Neuronal stem cell (in vitro differentiated cells): ENCODE measurements at places on chromosomes 6 and 20.

GRCh38 chr6:148963738-148964137 is 216.9 kb downstream of the UST start:
- DNase-seq = no peak

GRCh38 chr6:95294043-95294442 is 283.3 kb upstream of the MANEA start:
- no peak for DNase-seq

GRCh38 chr6:141041596-141042087 is 1091.1 kb upstream of the GJE1 start:
- no peak for DNase-seq

DNA sequence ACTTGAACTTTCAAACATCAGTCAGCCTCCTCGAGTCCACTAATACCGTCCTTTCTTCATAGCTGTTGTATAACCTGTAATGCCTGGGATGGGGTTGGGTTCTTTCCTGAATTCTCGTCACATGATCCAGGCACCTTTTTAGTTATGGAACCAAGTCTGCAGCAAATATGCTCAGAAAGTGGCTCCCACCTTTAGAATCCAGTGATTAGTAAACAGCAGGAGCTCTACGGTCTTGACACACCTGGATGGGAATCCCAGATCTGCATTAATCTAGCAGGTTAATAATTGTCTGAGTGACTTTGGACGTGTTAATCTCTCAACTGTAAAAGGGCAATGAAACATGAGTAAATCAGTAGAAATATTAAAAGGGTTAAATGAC is 729 bp upstream of the ZHX3 start:
- DNase-seq = no peak

DNA sequence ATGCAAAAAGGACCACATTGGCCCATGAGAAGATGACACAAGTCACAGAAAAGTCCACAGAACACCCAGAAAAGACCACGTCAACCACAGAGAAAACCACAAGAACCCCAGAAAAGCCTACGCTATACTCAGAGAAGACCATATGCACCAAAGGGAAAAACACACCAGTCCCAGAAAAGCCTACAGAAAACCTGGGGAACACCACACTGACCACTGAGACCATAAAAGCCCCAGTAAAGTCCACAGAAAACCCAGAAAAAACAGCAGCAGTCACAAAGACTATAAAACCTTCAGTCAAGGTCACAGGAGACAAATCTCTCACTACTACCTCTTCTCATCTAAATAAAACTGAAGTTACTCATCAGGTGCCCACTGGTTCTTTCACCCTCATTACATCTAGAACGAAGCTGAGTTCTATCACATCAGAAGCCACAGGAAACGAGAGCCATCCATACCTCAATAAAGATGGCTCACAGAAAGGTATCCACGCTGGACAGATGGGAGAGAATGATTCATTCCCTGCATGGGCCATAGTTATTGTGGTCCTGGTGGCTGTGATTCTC is 11.2 kb downstream of the MUCL3 start:
- no peak for DNase-seq

DNA sequence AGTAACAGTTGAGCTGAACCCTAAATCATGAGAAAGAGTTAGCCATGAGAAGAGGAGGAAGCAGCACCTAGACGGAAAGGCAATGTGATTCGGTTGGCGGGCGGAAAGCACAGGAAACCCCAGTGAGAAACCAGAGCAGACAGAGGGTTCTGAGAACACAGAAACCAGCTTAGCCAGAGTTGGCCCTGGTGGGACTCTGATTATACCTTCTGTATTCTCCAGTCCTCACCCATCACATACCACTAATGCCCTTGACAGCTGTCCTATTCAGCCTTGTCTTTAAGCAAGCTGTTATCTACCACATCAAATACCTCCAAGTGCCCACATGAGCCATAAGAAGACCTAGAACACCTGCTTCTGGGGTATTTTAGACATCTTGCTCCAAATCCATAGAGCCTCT is 58.9 kb upstream of the LRRC1 start:
- no peak for DNase-seq

DNA sequence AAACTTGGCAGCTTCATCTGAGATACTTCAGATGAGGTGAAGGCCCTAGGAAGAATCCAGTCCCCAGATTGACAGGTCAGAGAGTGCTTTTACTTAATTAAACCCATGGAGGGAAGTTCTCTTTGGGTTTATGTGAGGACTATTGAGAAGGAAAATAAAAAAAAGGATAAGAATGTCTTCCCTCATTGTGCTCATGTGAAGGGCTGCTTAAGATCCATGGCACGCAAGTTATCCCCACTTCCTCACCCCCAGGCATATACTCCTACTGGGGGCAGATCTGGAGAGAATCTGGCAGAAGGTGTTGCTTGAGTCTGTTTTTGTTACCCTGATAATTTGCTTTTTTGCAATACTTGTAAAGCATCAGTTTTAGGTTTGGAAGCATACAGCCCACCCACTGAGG is 322.9 kb upstream of the TFAP2D start:
- no peak for DNase-seq

DNA sequence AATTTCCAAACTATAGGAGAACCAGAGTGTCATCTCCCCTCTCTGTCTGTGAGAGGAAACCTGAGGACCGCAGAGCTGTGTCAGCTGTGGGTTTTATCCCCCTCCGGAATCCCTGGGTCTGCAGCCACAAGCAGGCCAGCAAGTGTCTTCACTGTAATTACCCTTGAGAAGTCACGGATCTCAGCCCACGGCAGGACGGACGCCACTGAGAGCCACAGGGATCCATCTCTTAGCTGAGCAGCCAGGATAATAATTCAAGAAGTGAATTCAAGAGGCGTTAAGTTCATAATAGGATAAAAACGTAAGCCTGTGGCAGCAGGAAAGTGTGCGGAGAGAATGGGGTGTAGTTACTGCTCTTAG is 37.0 kb downstream of the DLL1 start:
- no peak for DNase-seq

DNA sequence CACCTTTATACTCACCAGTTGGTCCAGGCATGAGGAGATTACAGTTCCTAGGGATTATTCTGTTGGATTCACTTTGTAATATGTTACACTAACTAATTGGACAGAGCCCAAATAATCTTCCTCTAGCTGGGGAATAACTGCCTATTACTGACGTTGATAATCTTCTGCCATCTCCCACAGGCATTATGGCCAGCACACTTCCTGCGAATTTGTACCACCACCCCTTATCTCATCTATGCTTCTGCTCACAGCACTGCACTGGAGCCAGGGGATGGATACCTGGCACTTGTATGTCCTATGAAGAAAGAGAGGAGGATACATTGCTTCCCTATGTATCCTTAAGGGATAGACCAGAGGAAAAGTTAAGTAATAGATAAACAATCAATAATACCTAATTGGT is 494.8 kb upstream of the MAN1A1 start:
- DNase-seq = no peak

GRCh38 chr6:15293674-15294073 is 47.8 kb downstream of the JARID2 start:
- DNase-seq = no peak

DNA sequence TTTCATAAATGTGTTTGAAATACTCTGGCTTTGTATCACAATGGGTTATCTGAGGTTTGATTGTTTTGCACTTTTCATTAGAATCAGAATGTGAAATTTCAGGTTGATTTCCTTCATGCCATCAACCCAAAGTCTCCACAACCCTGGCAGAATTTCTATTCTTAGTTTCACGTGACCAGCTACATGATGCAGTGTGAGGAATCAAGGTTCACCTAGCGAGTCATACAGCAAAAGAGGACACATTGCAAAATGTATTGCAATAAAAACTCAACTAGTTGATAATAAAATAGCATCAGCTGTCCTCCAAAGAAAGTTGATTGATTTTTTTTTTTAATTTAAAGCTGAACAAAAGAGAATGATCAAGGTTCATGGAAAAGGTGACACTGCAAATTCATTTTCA is 2.2 kb downstream of the HAO1 start:
- no peak for DNase-seq

DNA sequence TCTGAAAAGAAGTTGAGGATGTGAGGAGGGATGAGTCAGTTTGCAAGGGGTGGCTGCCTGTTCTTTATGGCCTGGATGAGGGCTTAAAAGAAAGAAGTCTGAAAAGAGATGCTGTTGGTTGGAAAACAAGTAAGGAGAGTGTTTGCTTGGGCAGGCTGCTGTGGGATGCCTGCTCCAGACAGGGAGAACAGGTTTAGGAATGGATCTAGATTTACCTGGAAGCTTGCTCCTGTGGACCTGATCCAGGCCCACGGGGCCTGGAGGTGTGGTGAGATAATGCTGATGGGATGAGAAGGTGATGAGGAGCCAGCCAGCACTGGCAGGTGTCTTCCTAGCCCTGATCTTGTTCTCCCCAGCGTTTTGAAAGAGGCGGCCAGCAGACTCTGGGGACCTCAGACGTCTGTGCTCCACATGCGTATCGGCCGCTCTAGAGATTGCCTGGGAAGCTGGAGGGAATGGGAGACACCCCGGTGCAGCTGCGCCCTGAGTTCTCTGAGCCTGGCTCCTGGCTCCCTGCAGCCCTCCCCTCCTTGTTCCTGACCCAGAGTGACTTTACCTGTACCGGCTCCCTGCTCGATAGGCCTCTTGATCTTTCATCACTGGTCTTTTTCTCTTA is 331.3 kb downstream of the ZFAND3 start:
- no peak for DNase-seq

DNA sequence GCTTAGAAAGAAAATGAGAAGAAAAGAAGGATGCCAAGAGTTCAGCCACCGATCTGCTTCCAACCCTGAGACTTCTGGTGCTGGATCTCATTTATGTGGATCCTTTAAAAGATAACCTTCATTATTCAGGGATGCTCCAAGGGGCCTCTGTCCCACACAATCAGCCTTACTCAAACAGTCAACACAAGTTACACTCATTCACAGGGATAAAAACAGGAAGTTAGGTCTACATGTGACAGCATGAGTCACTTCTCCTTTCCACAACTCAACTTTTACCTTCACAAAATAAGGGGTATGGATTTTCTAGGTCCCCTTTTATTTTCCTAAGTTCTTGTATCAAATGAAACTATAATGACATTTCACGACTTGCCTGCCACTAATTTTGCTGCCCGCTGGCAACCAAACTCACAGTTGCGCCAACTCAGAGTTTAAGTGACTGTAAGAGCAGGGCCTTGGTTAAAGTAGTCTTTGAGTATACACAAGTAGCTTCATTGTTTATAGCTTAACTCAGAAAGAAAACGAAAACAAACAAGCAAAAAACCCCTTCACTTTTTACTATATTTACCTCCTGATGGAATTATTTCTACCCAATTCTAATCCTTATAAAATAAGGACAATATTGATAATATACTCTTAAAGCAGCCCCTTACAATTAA is 278.8 kb upstream of the RUNX2 start:
- no peak for DNase-seq

- no peak for DNase-seq
Observed at GRCh38 chr6:159943101-159943632, 25.7 kb upstream of the IGF2R start.

- no peak for DNase-seq
Observed at GRCh38 chr20:58705208-58705926, 12.8 kb downstream of the NPEPL1 start.

DNA sequence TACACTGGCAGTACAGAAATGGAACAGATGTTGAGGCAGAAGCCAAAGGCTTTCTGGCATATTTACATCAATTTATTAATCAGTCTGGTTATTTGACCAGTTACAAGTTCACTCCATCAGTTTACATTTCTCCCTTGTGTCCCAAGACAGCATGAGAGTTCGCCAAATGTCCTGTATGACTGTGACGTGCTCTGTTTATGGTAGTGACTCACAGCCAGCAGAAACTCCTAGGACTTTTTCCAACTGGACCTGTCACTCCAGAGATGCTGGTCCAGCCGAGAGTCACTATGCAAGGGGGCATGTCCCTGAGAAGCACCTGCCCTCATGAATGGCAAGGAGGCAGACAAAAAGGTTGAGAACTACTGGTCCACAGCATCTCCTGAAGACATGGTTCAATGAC is 160.0 kb downstream of the LRFN2 start:
- DNase-seq = no peak

- no peak for DNase-seq
Observed at GRCh38 chr20:8361006-8361652, 229.1 kb downstream of the PLCB1 start.

DNA sequence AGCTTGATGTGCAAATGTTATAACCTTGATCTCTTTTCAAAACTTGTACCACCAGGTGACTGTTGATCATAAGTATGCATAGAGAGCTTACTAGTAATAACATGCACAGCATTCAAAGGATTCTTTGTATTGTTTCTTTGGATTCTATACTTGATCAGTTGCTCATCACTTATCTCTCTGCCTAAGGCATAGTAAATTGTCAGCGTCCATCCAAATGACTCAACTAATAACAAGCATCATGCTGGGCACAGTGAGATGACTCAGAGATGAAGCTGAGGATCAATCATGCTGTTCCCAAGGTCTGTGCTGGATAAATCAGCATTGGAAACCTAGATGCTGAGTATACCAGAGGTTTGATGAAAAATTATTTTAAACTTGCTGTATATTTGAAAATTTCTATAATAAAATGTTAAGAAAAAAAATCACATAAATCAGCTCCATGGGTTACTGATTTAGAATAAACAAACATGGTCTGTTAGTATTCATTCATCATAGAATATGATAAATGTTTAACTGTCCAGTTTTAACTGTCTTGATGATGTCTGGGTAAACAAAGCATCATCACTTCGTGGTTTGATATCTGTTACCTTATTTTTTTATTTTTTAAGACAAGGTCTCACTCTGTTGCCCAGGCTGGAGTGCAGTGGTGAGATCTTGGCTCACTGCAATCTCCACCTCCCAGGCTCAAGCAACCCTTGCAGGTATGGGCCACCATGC is 45.6 kb upstream of the SGK1 start:
- no peak for DNase-seq

- DNase-seq = no peak
Observed at GRCh38 chr6:163950159-163950558, 535.6 kb downstream of the QKI start.

DNA sequence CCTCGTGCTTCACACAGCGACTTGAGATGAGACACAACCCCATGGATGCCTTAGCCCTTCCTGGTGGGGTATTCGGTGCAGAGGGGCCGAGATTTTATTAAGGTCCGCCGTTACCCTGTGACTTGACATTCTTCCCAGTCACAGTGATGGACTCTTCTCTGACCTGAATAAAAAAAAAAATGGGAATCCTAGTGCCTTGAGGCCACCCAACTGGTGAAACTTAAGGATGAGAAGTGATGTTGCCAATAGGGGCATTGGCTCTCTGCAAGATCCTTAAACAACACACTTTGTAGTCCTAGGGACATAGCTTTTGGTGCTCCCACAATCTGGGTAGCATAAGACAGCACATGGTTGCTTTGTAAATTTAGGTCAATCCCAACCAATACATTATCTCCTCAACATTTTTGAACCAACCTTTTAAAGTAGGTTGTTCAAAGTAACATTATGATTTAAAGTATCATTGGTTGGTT is 814 bp upstream of the ADNP start:
- DNase-seq = no peak

DNA sequence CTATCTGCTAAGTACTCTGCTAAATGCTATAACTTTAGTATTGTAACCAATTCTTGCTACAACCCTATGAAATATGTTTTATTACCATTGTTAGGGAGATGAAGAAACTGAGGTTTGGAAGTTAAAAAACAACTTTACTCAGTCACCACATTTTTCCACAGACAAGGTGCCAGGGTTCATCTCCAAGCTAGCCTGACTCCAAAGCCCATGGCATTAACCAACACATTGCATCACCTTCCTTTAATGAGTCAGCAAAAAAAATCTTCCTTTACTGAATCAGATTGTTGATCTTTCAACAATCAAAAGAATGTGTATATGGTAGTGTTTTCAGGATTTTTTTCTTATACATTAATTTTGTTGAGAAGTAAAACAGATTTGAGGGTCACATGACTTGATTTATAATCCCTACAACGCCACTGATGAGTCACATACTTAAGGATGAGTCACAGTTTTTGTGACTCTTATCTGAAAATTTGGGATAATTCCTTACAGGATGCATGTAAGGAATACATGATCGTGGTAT is 41.5 kb downstream of the MAN1A1 start:
- no peak for DNase-seq
